Activated naive CD4-positive, alpha-beta T cell treated with anti-CD3 and anti-CD28 coated beads, Interleukin-2, amount 50 U/mL, for 72 hours (primary cell): ENCODE measurements at places on chromosomes 16 and 17. TPM values are rescaled to one million over a fixed set of nuclear protein-coding genes. Genes with fewer than 3 reads are reported as not detected.

CA5A gene
- not detected for total RNA-seq

ELMO3 gene
- 4.0 TPM for total RNA-seq

LGALS9B gene
- not detected for total RNA-seq

PER1 gene
- total RNA-seq: 80.9 TPM

SLC12A4 gene
- 64.0 TPM for total RNA-seq

SDR42E2 gene
- 0.11 TPM for total RNA-seq

AANAT gene
- not detected for total RNA-seq

PDILT gene
- total RNA-seq: not detected

PYY gene
- total RNA-seq: not detected

ATXN7L3 gene
- total RNA-seq: 94.4 TPM

RDM1 gene
- total RNA-seq: 8.4 TPM

SLC25A39 gene
- total RNA-seq: 131 TPM

ZP2 gene
- total RNA-seq: not detected

NPIPB6 gene
- total RNA-seq: 2.3 TPM

TMC7 gene
- not detected for total RNA-seq

ABCA6 gene
- total RNA-seq: 0.08 TPM

FSCN2 gene
- total RNA-seq: 0.86 TPM

KRT39 gene
- total RNA-seq: not detected

BAIAP3 gene
- total RNA-seq: 0.34 TPM

NLRC5 gene
- 254 TPM for total RNA-seq

CRHR1 gene
- total RNA-seq: 0.32 TPM

BMERB1 gene
- 20.2 TPM for total RNA-seq

FOXN1 gene
- total RNA-seq: not detected

CXCL16 gene
- total RNA-seq: 4.9 TPM

PPY gene
- total RNA-seq: not detected

BRICD5 gene
- total RNA-seq: 6.3 TPM

DHRS7B gene
- 15.8 TPM for total RNA-seq

BICDL2 gene
- not detected for total RNA-seq

KIF2B gene
- total RNA-seq: not detected

KCNJ2 gene
- 0.05 TPM for total RNA-seq
